ENCODE measurements at places on chromosomes 7 and 10. TPM values are rescaled to one million over a fixed set of nuclear protein-coding genes. Genes with fewer than 3 reads are reported as not detected.

TOMM7 gene
- 561 TPM for total RNA-seq

ANAPC16 gene
- total RNA-seq = 82.7 TPM

DYDC2 gene
- total RNA-seq = 0.07 TPM

PROSER2 gene
- total RNA-seq = 39.4 TPM

IFIT1B gene
- total RNA-seq = not detected

SLC35G1 gene
- 8.8 TPM for total RNA-seq

PAPOLB gene
- total RNA-seq = not detected

GPR22 gene
- not detected for total RNA-seq

COPS6 gene
- 172 TPM for total RNA-seq

VAX1 gene
- total RNA-seq = 1.7 TPM

AGAP4 gene
- 7.7 TPM for total RNA-seq

TMEM196 gene
- not detected for total RNA-seq

SLC29A4 gene
- 16.1 TPM for total RNA-seq

HOXA10 gene
- 6.8 TPM for total RNA-seq

ZWINT gene
- total RNA-seq = 81.0 TPM

CPN1 gene
- total RNA-seq = 0.24 TPM

PIP gene
- total RNA-seq = 0.18 TPM

CXCL12 gene
- 0.14 TPM for total RNA-seq

ITGA8 gene
- not detected for total RNA-seq

BLOC1S2 gene
- 116 TPM for total RNA-seq

NPFFR1 gene
- not detected for total RNA-seq

VENTX gene
- not detected for total RNA-seq

C10orf67 gene
- 0.17 TPM for total RNA-seq

LRRD1 gene
- total RNA-seq = not detected

CALHM1 gene
- not detected for total RNA-seq

DHX32 gene
- total RNA-seq = 44.0 TPM

CALN1 gene
- total RNA-seq = not detected

NEUROD6 gene
- total RNA-seq = not detected

PDE6C gene
- not detected for total RNA-seq

ADRA2A gene
- 0.02 TPM for total RNA-seq

OGDHL gene
- total RNA-seq = 0.23 TPM

UFSP1 gene
- 4.9 TPM for total RNA-seq

GPR85 gene
- not detected for total RNA-seq

CDH23 gene
- total RNA-seq = 2.0 TPM

INMT gene
- total RNA-seq = not detected

RPEL1 gene
- total RNA-seq = 0.07 TPM

NSUN6 gene
- 5.0 TPM for total RNA-seq

PODXL gene
- total RNA-seq = 47.9 TPM

HOXA9 gene
- total RNA-seq = 0.63 TPM

ELOVL3 gene
- total RNA-seq = 0.30 TPM

UTF1 gene
- not detected for total RNA-seq

PSMG3 gene
- 118 TPM for total RNA-seq

ASZ1 gene
- not detected for total RNA-seq

YWHAG gene
- total RNA-seq = 226 TPM

PLXNA4 gene
- 1.9 TPM for total RNA-seq

CPA2 gene
- 0.09 TPM for total RNA-seq

ZPBP gene
- not detected for total RNA-seq

LRMDA gene
- 4.3 TPM for total RNA-seq

TSPAN15 gene
- total RNA-seq = 113 TPM

SEC31B gene
- 1.8 TPM for total RNA-seq
